ENCODE measurements at places on chromosomes 16 and 17. TPM values are rescaled to one million over a fixed set of nuclear protein-coding genes. Genes with fewer than 3 reads are reported as not detected.
A peak's percentile ranks its signal among the peaks of the same experiment; 100 is the strongest.

The NAA38 gene
- total RNA-seq: 61.2 TPM

The SULT1A4 gene
- 16.0 TPM for total RNA-seq

The TMEM95 gene
- not detected for total RNA-seq

The ETV4 gene
- total RNA-seq: 0.37 TPM

The TBC1D3E gene
- total RNA-seq: not detected

The CHST5 gene
- not detected for total RNA-seq

The EVI2A gene
- 10.6 TPM for total RNA-seq

- no peak for DNase-seq
Measured at GRCh38 chr17:27563532-27563931, 67.5 kb upstream of the LGALS9 start.

GRCh38 chr17:77099997-77100396 is 40.8 kb upstream of the SEC14L1 start:
- DNase-seq: no peak

- no peak for DNase-seq
Measured at GRCh38 chr17:47287068-47287467, 33.4 kb downstream of the ITGB3 start.

DNA sequence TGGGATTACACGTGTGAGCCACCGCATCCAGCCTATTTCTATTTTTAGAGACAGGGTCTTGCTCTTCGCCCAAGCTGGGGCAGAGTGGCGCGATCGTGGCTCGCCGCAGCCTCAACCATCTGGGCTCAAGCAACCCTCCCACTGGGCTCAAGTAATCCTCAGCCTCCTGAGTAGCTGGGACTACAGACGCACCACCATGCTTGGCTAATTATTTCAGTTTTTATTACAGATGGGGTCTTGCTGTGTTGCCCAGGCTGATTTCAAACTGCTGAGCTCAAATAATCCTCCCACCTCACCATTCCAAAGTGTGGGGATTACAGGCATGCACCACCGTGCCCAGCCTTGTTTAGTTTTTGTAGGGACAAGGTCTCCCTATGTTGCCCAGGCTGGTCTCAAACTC is 53.8 kb downstream of the CCDC57 start:
- no peak for DNase-seq

- no peak for DNase-seq
Measured at GRCh38 chr16:86844695-86845094, 266.3 kb downstream of the FOXL1 start.

DNA sequence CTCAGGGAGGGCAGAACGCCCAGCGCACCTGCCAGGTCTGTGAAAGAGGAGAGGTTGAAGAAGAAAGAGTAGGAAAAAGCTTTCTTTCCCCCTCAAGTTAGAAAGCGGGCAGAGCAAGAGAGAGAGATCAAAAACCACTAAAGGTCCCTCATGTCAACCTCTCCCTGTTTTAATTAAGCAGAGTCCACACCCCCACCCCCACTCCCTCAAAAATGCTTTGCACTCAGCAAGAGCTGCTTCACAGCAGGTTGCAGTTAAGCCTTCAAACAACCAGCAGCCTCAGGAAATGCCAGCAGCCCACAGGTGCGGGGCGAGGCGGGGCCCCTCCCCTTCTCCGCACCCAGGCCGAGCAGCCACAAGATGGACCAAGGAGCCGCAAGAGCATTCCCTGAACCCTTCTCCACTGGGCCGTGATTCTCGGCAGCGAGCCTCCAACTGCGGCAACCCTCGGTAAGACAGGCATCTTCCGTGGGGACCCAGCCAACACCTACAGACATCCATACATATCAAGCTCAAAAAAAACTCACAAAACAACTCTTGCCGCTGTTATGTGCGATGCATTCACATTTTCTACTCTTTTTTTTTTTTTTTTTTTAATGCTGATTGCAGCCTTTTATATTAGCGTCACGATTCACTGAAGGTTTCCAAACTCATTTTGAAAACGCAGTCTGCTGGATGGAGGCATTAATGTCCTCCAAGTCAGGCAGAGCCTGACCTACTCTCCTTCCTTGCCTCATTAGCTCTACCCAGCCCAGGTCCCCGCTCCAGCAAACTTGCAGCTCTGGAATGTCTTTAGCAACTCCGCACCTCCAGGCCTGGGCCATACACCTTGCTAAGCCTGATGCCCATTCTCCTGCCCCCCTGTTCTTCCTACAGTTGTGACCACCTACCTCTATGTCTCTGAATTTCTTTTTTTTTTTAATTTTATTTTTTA is 66.1 kb downstream of the AXIN2 start:
- DNase-seq: no peak

DNA sequence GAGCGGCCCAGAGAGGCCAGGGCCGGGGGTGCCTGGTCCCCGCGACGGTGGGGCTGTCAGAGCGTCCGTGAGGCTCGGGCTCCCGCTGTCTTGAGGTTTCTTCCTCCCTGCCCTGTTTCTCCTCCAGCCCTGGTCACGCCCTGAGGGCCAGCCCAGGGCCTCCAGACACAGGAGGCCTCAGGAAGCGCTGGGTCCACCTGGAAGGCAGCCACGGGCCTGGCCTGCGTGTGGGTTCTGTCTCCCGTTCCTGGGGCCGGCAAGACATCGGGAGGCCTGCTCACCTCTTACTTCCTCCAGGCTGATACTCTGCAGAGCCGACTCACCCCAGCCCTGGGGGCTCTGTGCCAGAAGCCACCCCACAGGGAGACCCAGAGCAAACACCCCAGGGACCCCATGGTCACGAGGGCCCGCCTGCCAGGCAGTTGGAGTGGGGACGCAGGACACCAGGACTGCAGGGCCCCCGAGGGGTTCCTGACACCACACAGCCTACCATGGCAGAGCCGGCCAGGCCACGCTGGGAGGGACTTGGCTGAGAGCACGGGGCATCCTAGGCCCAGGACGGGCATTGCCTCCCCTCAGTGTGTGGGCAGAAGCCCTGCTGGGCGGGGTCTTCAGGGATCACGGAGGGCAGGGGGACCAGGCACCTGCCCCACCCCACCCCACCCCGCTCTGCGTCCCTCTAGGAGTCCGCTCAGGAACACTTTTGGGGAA is 18.9 kb upstream of the CACNA1H start:
- no peak for DNase-seq

GRCh38 chr16:22764662-22765327 is 49.2 kb upstream of the HS3ST2 start:
- DNase-seq: no peak

DNA sequence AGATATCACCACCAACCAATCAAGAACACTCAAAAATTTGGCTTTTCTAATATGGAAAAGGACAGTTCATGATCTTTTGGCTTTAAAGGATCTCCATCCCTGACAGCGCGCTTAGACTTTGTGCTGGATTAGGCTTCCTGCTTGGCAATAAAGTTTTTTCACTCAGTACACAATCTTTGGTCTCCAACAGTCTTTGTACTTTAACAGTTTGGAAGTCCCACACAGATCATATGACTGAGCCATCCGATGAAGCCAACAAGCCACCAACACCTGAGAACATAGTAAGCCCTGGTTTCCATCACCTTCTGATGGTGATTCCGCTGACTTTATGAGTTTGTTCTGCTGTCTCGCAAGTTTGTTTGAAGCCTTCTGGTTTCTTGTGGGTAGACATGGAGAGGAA is 34.3 kb downstream of the SMURF2 start:
- DNase-seq: no peak

DNA sequence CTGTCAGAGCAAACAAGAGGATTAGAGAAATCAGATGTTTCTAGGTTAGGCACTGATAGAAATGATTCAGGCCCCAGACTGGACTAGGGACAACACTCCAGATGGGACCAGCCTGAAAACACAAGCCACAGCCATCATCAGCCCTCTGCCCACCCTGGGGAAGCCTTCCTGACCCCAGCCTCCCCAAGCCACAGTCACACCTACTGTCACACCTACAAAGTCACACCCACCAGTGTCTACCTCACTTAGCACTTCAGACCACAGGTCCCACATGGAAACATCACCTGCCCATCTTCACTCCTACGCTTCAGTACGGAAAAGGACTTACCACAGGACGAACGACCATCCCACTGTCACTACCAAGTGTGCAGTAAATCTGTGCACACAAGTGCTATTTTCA is 197.9 kb downstream of the ZFHX3 start:
- DNase-seq: no peak

GRCh38 chr17:57927048-57927723 is 28.0 kb downstream of the CUEDC1 start:
- DNase-seq: no peak

DNA sequence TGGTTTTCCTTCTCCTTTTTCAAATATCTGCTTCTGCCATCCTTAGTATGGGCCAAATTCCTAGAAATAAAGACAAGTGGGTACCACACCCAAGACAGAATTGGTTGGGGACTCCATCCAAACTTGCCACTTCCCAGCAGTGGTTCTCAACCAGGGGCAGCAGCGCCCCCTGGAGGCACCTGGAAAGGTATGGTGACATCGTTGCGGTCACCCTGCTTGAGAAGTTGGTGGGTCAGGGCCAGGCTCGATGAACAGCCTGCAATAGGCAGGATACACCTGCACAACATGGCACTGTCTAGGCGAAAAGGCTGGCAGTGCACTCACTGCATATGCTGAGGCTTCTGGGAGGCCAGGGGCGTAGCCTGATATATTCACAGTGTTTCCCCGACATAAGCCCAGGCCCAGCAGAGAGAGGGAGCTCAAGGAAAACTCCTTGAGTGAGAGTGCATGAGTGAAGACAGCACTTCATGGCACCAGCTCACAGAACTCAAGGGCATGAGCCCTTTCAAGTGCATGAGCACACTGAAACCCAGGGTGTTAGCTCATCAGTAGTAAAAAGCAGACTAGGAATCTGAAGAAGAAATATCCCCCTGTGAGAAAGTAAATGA is 57.7 kb downstream of the CMC2 start:
- DNase-seq: peak; percentile 43

GRCh38 chr17:60381958-60382357 is 10.0 kb downstream of the USP32 start:
- no peak for DNase-seq
